Stimulated activated CD4-positive, alpha-beta T cell treated with anti-CD3 and anti-CD28 coated beads, Interleukin-1b, Interleukin-23, amount 100 ng/mL, for 48 hours (primary cell): ENCODE measurements at places on chromosomes 13 and 19.

DNA sequence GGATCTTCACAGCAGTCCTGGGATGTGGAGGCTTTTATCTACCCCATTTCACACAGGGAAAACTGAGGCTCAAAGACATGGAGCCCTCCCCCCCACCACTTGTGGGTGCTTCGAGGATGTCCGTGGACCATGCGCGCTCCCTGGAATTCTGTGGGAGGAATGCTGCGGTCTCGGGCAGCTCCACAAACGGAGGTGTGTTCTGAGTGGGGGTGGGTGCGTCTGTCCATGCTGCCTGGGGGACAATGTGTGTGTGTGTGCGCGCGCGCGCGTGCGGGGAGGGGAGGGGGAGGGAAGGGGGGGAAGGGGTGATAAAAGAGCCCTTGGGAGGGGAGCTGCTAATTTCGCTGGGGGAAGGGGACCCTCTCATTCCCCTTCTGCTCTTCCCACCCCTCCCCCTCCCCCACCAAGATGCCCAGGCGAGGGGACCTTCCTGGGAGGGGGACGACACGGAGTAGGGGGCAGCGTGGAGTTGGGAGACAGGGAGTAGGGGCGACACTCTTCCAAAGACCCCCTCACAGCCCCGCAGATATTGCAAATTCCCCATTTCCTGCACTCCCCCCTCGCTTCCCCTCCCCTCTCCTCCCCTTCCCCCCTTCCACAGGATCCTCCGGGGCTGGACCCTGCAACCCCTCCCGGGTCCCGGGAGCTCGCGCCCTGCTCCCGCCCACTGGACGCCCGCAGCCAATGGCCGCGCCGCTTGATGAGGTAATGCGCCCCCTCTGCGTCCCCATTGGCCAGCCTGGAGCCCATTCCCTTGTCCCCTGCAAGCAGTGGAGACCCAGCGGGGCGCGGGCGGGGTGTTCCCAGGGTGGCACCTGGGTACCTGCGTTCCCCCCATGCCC lies 18.9 kb upstream of the ZNRF4 start:
- no peak for DNase-seq

- no peak for DNase-seq
These were observed 26.2 kb downstream of the RAP2A start for GRCh38 chr13:97460004-97460775.

GRCh38 chr19:41997121-41997850 lies 3.3 kb upstream of the ATP1A3 start:
- no peak for DNase-seq

GRCh38 chr13:44196196-44196751 lies 177.3 kb upstream of the SERP2 start:
- peak; percentile 21 for DNase-seq

DNA sequence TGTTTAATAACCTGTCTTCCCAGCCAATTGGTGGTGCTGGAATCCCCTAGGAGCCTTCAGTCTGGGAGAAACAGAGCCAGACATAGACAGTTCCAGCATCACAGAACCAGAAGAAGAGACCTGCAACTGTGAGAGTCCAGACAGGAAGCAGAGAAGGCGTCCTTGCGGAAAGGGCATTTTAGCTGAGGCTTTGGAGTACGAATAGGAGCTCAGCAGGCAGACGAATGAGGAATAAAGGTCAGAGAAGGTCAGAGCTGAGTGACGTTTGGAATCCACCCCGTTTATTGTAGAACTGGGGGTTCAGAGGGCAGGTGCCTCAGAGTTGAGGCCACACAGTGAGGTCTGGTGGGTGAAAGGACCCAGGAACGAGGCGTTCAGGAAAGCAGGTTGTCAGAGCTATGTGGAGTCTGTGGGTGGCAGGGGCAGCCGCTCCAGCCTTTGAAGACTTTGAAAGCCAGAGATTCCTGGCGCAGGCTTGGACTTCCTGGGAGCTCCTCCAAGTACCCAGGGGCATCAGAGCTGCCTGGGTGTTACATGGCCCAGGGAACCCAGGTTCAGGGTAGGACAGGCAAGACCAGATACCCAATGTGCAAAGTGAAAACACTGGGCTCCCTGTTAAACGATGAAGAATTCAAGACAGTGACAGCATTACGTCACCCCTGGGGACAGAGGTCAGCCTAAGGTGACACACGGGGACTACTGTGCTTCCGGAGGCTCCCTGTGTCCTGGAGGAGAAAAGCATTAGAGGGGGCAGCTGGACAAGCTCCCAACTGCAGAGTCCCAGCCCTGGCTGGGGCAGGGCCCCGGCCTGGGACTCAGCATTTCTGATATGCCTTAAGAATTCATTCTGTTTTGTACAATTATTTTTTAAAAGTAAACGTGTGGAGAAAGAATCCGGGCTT lies 5.5 kb downstream of the ARRDC2 start:
- DNase-seq = no peak

GRCh38 chr13:70391678-70392077 lies 283.4 kb upstream of the KLHL1 start:
- DNase-seq = no peak

DNA sequence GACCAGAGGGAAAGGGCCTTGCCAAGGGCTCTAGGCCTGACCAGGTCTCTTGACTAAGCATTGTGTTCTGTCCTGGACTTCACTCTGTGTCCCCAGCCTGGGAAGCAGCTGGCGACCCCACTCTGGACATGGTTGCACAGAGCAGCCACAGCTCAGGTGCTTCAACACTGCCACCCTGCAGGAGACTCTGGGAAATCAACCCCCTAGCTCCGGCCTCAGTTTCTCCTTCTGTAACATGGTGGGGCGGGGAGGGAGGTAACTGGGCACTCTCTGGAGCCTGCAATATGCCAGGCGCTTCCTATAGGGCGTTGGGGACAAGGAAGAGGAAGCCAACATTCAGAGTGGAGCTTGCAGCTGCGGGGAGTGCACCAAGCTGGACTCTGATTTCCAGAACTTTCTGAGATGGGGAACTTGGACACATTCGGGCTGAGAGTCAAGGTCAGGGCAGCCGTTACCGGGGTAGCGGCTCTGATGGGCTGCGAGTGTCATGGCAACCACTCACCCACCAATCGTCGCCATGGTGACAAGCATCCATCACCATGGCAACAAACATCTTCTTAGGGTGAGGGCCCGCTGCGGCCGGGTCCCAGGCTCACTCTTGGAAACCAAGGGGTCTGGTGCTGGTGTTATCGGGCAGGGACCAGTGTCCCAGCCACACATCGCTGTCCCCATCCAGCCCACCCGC lies 12.8 kb downstream of the F2RL3 start:
- DNase-seq = no peak

DNA sequence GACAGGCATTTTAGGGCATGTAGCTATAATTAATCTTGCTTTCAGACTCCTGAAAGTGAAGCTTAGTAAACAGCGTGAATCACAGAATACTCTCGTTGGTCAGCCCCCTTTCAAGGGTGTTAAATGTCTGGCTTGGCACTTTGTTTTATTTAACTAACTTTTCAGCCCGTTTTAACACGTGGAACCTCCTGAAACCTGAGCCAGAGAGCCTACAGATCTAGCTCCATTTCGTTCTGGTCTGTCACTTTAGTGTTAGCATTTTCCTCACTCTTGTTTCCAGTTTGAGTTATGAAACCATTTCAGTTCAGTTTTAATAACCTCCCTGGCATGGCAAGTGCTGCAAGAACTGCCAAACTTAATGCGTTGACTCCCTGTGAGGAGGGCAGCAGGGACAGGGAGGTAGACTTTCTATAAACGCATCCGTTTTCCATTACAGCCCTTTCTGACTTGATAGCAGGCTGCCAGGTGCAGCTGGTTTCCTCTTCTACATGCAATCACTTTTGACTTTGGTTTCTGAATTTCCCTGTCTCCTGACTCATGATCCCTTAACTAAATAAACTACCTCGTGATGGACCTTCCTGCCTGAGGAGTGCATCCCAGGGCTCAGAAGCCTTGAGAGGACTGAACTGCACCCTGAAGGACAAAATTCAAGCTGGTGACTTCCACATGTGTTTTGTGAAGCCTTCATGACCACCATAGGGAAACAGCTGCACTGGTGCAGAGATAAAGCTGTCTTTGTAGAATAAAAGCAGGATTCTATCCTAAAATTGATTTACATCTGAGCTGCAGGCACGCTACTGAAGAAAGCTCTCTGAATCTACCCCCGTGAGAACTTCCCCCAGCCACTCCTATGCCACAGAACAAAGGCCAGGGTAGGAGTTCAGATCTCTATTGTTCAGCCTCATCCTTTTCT lies 192.6 kb downstream of the DLEU7 start:
- DNase-seq = no peak

DNA sequence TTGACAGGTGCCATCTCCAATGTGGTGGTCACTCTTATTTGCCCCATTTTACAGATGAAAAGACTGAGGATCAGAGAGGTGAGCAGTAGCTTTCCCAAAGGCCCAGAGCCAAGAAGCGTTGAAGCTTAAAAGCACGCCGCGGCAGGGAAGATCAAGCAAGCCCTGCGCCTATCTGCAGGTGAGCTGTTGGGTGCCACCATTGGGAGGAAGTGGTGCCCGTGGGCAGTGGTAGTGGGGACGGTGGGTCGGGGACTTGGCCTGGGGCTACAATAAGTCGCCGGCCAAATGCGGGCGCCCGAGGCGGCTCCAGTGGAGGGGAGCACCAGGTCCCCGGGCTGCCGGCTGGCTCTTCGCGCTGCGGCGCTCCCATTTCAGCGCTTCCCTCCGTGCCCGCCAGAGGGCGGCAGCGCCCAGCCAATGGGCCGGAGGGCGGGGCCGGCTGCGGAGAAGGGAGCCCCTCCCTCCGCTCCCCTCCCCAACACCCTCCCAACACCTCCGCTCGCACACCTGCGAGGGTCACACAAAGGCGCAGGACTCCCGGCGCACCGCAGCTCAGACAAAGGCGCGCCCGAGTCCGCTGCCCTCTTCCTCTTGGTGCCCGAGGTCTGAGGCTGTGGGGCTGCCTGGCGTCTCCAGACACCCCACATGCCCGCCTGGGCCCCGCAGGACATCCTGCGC lies 744 bp upstream of the POU2F2 start:
- peak; percentile 79 for DNase-seq

GRCh38 chr13:50386541-50387050 lies 371.4 kb downstream of the KCNRG start:
- DNase-seq = no peak

- DNase-seq = no peak
These were observed 26.4 kb downstream of the BORA start for GRCh38 chr13:72754111-72754510.

- no peak for DNase-seq
These were observed 333.4 kb downstream of the ITGBL1 start for GRCh38 chr13:101785858-101786257.

DNA sequence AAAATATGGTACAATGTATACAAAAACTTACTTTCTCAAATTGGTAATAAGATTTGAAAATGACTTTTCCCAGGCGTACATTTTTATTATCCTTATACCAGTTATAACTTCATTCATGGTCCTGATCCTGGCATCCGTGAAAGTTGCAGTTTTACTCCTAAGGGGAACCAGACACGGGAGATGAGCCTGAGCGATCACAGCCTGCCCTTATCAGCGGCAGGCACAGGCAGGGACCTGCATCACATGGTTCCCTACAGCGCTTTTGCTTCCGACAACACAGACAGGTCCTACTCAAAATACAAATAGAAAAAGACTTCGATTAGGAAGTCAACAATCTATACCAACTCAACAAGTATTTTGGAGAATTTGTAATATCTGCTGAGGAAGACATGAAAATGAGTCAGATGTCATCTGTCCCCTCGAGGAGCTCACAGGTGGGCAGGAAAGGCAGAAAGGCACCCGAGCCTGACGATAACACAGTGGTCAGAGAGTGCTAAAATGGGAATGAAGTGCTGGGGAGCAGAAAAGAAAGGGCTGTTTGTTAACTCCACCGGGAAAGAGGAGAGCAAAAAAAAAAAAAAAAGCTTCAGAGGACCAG lies 93.4 kb downstream of the ABCC4 start:
- DNase-seq = no peak

- DNase-seq = no peak
These were observed 33.7 kb upstream of the TPM4 start for GRCh38 chr19:16042533-16043085.

GRCh38 chr19:1567116-1567847 lies 843 bp downstream of the MEX3D start:
- DNase-seq = no peak

- DNase-seq = peak; percentile 88
These were observed 21.9 kb downstream of the GRIN2D start for GRCh38 chr19:48415395-48415794.

DNA sequence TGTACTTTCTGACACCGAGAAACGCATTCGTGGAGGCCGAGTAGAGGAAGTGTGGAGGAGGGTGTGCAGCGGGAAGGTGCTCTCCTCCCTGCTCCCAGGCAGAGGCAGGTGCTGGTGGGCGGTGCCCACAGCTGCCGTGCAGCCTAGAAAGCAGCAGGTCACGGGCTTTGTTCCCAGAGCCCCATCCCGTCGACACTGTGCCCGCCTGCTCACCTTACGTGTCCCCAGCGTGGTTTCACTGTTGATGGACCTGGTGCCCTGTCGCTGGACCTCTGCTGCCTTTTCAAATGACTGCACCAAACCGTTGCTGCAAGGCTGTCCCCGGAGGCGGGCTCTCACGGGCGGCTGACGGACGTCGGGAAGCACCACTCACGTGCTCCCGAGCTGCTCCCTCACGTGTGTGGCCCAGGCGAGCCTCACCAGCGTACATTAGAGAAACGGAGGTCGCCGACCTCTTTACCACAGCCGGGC lies 20.8 kb downstream of the PLEKHJ1 start:
- DNase-seq = no peak

DNA sequence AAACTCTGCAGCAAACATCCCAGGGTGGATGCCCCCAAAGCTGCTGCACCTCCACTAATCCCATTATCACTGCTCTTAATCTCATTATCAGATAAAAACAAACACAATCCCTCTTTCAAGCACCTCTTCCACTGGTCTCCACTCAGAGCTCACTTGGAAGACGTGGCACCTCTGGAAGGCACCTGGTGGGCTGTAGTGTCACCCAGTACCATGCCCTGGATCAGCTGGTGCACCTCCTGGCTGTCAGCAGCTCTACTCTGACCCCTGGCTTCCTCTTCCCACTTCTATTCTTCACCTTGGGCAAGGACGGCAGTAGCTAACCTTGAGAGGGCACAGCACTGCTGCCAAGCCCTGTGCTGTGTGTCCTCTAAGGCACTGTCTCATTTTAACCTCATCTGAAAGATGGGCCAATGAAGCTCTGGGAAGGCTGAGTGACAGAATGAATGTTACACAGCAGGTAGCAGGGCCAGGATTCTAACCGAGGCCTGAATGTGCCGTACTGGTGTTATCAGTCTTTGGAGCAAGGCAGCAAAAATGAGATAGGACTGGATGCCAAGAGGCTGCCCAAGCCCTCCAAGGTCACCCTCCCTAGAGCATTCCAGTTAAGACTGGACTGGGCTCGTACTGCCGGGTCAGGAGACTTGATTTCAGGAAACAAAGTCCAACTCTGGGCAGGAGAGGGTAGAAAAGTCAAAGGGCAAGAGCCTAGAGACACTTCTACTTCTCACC lies 7.4 kb downstream of the BRD4 start:
- no peak for DNase-seq

DNA sequence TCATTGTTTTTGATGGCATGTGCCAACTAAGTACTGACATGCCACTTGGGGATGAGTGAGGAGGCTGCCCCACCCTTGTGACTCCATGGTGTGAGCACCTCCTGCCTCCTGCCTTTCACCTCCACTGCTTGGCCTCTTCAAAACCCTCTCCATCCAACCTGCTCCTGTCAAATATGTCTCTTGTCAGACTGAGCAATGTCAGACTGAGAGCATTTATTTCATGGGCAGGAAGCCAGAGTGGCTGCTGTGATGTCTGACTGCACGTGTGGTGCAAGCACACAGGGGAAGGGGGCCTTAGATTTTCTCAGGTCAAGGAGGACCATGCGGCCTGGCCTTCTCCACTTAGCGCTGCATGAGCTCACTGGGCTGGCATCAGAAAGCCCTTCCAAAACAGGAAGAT lies 68.3 kb downstream of the STARD13 start:
- no peak for DNase-seq
